HEK293T (cell line): ENCODE measurements at places on chromosomes 12 and 14.
A peak's percentile ranks its signal among the peaks of the same experiment; 100 is the strongest.

DNA sequence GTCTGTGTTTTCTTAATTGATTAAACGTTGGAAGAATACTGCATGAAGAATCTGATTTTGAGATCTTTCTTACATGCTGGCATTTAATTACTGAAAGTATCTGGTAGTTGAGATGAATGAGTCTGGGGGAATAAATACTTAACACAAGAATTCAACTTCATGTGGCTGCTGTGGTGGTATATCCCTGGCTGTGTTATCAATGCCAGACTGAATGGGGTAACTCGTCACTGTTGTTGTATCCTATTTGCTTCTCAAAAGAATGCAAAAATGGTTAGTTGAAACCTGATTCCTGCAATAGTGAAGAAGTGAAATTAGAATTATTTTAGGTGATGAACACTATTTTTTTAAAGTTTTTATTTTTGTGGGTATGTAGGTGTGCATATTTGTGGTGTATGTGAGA lies 72.5 kb downstream of the HMGA2 start:
- no peak for DNase-seq

DNA sequence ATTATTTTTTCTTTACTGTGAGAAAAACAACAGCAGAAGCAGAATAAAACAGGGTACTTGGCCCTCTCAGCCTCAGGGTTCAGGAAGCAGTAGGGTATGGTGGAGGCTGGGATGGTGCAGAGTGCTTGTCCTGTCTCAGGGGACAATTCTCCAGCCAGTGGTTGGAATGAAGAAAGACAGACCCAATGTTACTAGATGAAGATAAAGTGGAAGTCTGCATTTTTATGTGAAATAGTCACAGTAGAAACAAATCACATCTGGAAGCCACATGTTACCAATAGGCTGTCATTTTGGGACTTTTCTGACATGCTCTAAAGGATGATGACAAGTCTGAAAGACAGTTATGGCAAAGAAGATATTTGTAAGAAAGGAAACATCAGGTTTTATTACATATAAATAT lies 32.3 kb downstream of the PROX2 start:
- DNase-seq: no peak

- no peak for DNase-seq
Measured at GRCh38 chr12:22412581-22412980, 78.1 kb upstream of the ST8SIA1 start.

DNA sequence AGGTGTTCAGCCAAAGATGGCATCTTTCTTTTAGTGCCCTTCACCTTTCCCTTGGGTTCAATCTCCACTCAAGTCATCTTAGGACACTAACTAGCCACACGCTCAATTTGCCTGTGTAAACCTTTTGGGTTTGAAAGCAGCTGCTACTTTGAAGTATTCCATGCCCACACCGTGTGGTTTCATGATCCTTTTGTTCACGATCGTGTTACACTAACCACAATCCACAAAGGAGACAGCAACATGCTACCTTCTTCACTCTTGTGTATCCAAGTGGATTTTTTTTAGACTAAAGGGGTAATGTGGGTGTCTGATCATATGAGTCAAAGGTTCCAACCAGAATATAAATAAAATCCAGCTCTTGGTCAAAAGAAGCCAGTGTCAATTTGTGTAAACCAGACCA lies 122.7 kb upstream of the FAR2 start:
- DNase-seq: no peak

- no peak for DNase-seq
Measured at GRCh38 chr12:32117316-32117715, 10.7 kb downstream of the BICD1 start.

- DNase-seq: peak; percentile 39
Measured at GRCh38 chr14:76090616-76091391, 60.9 kb upstream of the GPATCH2L start.

- no peak for DNase-seq
Measured at GRCh38 chr12:9673404-9674225, 4.1 kb downstream of the CLEC2D start.

DNA sequence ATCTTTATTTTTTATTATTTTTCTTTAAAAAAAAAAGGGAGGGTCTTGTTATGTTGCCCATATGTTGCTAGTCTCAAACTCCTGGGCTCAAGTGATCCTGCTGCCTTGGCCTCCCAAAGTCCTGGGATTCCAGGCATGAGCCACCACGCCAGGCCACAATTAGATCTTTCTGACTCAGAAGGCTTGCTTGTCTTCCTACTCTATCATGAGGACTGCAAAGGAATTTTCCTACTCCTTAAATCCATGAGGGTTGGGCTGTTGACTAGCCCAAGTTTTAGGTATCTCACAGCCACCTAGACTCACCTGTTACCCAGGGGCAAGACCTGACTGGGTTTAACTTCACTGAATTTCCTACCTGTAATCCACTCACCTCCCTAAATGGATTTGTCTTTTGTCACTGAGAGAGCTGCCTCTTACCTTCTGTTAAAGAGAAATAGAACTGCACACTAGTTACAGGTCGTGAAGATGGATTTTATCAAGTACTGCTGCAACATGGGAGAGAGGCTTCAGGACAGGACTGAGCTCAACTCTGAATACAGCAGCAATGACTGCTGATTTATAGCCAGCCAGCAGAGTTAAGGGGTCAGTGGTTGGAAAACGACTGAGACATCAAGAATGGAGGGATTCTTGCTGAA lies 72.3 kb downstream of the B4GALNT3 start:
- no peak for DNase-seq
